CD8-positive, alpha-beta T cell (primary cell): ENCODE measurements at places on chromosomes 5 and 9.

- DNase-seq: no peak
Measured at GRCh38 chr5:100444961-100445360, 90.2 kb upstream of the FAM174A start.

- no peak for DNase-seq
Measured at GRCh38 chr9:126106404-126106803, 220.2 kb upstream of the MVB12B start.

DNA sequence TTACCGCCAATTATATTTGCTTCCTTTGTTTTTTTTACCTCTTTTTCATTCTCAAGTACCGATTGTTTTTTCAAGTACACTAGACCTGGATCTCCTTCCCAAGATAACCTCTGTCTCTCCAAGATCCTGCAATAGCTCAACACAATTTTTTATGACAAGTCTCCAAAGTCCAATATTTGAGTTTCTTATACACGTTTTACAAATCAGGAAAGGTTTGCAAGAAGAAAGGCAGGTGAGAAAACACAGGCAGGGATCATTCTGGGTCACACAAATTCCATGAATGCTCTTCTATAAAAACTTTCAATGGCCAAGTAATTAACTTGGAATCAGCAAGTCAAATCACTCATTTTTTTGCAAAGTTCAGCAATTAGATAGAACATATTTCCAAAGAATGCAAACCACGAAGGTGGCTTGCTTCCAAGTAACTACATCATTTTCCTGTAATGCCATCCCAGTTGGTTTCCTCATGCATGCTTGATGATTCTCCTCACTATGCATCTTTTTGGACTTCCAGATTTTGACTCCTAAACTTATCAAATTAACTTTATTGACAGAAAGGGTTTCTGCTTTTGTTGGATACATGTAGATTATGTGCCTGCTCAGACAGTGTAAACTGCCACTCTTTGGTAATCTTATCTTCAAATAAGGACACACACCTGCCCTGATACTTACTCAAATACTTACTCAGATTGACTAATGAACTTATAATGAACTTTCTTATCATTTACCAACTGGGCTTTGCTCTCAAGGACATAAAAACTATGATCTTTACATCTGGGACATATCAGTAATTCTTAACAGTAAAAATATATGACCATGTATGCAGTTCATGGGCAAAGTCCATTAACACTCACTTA lies 24.7 kb upstream of the IFNE start:
- no peak for DNase-seq

- no peak for DNase-seq
Measured at GRCh38 chr9:71677209-71677608, 91.1 kb downstream of the CEMIP2 start.

GRCh38 chr5:61340775-61341361 lies 8.8 kb downstream of the ZSWIM6 start:
- no peak for DNase-seq

DNA sequence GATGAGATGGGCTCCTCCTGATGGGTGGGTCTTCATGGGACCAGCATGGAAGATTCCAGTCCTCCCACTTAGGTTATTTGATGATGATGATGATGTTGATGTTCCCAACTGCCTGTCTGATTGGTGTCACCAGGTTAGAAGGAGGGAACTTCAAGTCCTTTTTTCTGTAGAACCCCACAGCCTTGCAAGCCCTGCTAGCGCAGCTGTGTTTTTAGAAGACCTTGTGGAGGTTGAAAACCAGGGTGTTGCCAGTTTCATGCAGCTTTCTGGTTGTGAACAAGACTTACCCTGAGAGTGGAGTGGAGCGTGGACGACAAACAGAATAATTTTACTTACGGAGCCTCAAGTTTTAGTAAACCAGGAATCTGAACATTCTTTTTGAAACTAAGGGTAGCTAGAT lies 83.0 kb downstream of the TRIO start:
- DNase-seq: no peak
